ENCODE measurements at places on chromosomes 1 and 21.

DNA sequence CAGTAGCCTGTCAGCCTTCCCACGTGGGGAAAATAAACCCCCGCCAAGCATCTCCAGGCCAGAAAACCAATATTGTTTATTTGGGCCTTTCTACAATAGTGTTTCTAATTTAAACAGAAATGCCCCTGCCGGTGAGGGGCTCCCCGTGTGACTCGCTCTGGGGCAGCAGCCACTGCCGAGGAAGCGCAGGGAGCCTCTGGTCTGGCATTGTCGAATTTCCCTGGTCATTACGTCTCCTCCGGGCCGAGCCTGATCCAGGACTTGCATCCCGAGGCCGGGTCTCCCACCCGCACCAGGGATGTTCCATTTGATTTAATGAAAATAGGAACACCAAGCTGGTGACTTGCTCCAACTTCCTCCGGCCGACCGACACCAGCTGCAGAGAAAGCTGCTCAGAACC is 20.5 kb downstream of the PRDM16 start:
- DNase-seq, result no peak

GRCh38 chr1:51919684-51920083 is 41.2 kb upstream of the NRDC start:
- no peak for DNase-seq

- peak; percentile 61 for DNase-seq
These were observed 24.8 kb upstream of the RNF19B start for GRCh38 chr1:32989160-32990050.

GRCh38 chr1:166167572-166167925 is 748 bp upstream of the FAM78B start:
- no peak for DNase-seq

GRCh38 chr1:87953121-87953520 is 624.4 kb downstream of the LMO4 start:
- no peak for DNase-seq

- DNase-seq, result no peak
These were observed 15.1 kb downstream of the NFYC start for GRCh38 chr1:40706626-40707025.

GRCh38 chr21:31844206-31844605 is 28.6 kb upstream of the HUNK start:
- no peak for DNase-seq

DNA sequence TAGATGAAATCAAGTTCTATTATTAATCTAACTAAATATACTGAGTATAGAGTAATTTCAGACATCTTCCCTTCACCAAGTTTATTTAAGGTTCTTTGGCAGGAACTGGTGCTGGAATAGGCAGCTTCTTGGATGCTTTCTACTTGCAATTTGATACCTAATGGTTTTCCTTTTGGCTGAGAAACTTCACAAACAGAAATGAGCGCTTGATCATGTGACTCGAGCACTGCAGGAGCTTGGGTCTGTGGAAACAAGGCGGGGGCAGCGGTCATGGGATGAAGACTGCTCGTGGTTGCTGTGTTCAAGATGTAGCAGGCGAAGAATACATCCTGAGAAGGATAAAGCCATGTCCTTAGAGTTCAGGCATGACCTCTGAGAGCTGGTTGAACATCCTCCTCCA is 136.8 kb downstream of the PTPRC start:
- DNase-seq, result no peak

DNA sequence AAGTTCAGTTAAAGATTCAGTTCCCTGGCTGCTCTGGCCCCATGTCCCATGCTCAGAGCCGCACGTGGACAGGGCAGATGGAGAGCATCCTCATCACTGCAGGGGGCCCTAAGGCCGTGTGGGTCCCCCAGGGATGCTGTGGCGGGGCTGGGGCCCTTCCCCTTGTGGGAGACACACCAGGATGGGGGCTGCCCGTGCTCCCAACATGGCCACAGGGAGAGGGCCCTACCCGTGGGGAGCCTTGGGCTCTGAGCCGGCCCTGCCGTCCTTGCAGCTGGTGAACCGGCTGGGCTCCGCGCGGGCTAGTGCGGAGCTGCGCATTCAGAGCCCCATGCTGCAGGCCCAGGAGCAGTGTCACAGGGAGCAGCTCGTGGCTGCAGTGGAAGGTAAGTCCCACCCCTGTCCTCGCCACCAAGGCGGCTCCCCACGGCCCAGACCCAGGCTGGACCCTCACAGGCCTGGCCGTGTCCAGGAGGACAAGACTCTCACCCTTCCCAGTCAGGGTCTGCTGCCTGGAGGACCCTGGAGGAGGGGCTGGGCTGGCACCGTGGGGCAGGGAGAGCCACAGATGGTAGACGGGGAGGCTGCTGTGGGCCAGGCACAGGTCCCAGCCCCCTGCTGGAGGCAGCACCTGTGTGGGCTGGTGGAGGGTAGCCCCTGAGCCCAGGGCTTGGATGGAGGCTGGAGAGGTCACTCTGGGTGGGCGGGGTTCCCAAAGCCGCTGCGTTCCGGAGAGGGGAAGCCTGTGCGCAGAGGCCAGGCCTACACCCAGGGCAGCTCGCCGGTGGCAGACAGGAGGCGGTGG is 53.8 kb downstream of the TRIM11 start:
- DNase-seq, result no peak

- DNase-seq, result no peak
These were observed 6.2 kb upstream of the YRDC start for GRCh38 chr1:37814252-37814651.

All from activated T-helper 1 cell treated with anti-CD3 and anti-CD28 coated beads, Interleukin-12 subunit alpha, Interleukin-12 subunit beta, Interleukin-2, Interleukin-4 antibody, amounts not matched to agents 30 ng/mL and 10 ng/mL and 1 ng/mL, durations not matched to agents 14 hours and 24 hours and 36 hours (primary cell).